Uterus (tissue), 4 donors: ENCODE measurements at places on chromosomes 12 and 14. TPM values are rescaled to one million over a fixed set of nuclear protein-coding genes. Genes with fewer than 3 reads are reported as not detected.
A peak's percentile ranks its signal among the peaks of the same experiment; 100 is the strongest.

The SARNP gene
- total RNA-seq, result 72.4 TPM

The FAM181A gene
- not detected for total RNA-seq

The EAPP gene
- 68.8 TPM for total RNA-seq

The PZP gene
- not detected for total RNA-seq

The LTB4R2 gene
- total RNA-seq, result 1.0 TPM

The METTL1 gene
- total RNA-seq, result 21.5 TPM

The GPR33 gene
- not detected for total RNA-seq

The NFATC4 gene
- 95.6 TPM for total RNA-seq

The HOXC12 gene
- not detected for total RNA-seq

The CLEC9A gene
- total RNA-seq, result 0.90 TPM

- DNase-seq, result no peak
Observed at GRCh38 chr12:96770219-96771102, 136.6 kb upstream of the NEDD1 start.

DNA sequence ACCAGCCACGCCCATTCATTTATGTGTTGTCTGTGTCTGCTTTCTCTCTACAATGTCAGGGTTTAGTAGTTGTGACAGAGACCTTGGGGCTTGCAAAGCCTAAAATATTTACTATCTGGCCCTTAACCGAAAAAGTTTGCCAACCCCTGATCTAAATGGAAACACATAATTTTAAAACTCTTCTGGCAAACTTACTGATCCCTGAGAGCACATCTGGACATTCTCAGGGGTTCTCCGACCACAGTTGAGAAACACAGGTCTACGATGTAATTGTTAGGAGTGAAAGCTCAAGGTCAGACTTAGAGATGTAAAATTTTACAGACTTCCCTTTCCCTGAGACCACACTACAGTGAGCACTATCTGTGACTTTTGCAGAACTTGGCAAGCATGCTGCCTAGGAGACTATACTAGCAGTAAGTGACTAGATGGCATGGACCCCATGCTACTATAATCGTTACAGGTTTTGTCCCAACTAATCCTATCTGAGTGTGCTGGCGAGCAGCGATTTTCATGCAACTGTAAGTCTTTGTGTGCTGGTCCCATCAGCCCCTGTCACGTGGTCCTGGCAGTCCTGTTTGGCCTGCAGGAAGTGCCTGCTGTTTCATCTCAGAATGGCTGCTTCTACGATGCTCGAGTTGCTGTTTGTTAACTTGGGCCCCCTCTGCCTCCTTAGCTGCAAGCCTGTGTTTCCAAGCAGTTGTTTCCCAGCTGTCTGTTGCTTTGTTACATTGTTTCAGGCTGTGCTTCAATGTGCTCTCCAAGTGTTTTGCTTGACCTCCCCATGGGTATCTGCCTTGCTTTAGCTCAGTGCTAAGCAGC lies 21.6 kb downstream of the TMTC2 start:
- peak; percentile 67 for DNase-seq

DNA sequence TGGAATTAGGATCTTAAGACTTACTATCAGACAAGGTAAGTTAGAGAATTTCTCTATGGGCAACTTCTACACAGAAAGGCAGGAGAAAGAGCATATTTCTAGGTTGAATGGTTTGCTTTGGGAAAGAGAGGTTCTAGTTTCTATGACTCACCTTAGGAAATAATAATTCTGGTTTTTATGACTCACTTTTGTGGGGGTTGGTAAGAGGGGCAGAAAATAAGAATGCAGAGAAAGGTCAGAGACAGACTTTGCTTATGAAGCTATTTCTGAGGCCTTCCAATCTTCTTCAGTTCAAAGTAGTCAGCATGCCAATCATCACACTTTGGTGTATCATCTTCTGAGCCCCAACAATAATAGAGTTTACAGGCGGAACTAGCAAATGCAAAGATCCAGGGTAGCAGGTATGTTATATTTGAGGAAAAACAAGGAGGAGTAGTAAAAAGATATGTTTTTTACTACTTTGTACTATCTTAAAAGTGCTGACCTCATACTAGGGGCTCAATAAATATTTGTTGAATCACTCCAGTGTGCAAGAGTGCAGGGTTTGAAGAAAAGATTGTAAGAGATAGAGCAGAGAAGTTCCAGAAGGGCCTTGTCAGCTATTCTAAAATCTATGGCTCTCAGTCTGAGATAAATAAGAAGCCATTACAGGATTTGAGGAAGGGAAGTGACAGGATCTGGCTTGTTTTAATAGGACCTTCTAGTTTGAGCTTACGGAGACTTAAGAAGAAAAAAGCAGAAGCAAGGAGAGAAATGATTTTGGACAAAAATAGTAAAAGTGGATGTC lies 56.7 kb upstream of the LRFN5 start:
- no peak for DNase-seq

GRCh38 chr12:107207931-107208525 lies 114.7 kb upstream of the CRY1 start:
- DNase-seq, result no peak

- DNase-seq, result no peak
Observed at GRCh38 chr12:1603269-1603993, 9.1 kb upstream of the FBXL14 start.

- DNase-seq, result no peak
Observed at GRCh38 chr12:50572287-50572686, 67.5 kb downstream of the DIP2B start.

- no peak for DNase-seq
Observed at GRCh38 chr12:54020591-54021405, 7.4 kb upstream of the HOXC6 start.

DNA sequence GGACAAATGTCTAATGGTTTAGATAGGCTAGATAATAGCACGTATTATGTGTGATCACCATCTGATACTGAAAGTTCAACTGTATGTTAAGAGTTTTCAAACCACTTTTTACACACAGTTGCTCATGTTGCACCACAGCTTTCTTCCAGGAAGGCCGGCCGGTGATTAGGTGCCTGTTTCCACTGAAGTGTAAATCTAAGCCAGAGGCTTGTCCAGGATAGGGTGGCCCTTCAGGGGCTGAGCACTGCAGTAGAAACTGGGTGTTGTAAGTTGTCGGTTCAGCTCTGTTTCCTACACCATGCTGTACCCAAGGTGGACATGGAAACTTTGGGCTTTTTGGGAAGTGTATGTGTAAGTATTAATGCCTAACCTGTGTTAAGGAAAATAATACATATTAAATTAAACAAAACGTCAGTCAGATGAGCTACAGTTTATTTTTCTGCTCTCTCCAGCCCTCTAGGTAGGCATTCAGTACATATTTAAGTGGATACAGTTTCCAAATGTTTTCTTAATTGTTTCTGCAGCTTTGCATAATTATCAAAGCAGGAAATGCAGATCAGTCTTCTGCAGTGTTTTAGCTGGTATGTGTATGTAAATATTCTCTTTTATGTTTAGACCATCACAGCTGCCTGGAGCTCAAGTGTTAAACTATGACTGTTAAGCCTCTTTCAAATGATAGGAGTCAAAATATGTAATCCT lies 30.9 kb downstream of the TDP1 start:
- DNase-seq, result no peak

DNA sequence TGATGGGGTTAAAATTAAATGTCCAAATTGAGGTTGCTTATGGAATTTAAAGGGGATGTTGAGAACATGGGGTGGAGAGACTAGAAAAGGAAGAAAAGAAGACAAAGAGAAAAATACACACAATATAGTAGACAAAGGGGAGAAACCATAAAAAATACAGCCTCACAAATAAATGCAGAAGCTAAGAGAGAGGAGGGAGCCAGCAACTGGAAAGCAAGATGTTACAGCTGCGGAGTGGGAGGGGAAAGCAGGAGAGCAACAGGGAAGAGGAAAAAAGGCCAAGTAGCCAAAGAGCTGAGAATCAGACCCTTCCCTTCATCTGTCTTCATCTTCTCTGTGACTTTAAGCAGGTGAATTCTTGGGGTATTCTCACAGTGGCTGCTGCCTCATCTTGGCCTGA lies 39.7 kb upstream of the SMUG1 start:
- no peak for DNase-seq

GRCh38 chr14:56102941-56103340 lies 15.3 kb upstream of the PELI2 start:
- DNase-seq, result no peak

DNA sequence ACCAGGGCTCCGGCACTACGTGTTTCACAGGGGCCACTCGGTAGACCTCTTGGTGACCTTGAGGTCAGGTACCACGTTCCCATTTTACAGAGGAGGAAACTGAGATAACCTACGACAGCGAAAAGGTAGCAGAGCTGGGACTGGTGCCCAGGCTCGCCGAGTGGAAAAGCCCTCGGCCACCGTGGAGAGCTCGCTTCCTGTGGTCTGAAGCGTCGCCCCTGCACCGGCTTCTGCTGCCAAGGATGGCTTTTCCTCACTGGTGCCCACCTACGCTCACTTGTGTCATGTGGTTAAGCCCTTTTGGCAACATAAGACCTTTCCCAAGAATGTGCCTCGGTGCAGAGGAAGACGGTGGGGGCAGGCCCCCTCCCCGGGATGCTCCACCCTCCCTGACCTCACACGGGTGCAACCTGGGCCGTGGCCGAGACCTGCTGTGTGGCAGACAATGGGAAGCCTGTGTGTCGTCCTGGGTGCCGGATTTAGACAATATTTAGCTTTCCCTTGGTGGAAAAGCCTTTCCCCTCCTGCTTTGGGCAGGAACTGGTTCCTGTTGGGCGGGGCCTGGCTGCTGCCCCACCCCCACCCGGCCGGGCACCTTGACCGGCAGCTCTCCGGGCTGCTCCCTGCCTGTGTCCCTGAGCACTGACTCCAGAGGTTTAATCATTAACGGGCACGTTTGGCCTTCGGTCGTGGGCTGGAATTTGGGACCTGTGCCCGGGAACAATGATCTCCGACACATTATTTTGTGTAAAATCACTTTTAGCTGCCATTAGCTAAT lies 32.4 kb upstream of the PPP1R13B start:
- peak; percentile 41 for DNase-seq

- DNase-seq, result no peak
Observed at GRCh38 chr12:8156845-8157244, at the start of gene ZNF705A. ZNF705A (plus strand) TSS chr12:8157015; CDS start chr12:8172626, 15,611 bp downstream.

GRCh38 chr12:19572920-19573558 lies 133.7 kb downstream of the AEBP2 start:
- DNase-seq, result peak; percentile 24

DNA sequence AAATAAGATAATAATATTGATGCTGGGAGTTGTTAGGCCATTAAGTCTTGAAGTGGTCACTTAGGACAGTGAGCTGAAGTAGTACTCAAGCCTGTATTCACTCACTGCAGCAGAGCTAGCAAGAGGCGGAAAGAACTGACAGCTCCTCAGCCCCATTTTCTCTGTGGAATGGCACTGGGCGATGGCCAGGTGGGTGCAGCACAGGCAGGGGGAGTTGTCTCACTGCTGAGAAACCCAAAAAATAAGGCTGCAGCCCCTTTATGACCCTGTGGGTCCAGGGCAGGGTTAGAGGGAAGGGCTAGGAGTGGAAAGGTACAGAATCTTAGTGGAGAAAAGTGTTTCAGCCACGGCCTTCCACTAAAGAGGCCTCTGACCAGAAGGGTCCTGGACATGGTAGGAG lies 35.5 kb downstream of the PDZRN4 start:
- no peak for DNase-seq

DNA sequence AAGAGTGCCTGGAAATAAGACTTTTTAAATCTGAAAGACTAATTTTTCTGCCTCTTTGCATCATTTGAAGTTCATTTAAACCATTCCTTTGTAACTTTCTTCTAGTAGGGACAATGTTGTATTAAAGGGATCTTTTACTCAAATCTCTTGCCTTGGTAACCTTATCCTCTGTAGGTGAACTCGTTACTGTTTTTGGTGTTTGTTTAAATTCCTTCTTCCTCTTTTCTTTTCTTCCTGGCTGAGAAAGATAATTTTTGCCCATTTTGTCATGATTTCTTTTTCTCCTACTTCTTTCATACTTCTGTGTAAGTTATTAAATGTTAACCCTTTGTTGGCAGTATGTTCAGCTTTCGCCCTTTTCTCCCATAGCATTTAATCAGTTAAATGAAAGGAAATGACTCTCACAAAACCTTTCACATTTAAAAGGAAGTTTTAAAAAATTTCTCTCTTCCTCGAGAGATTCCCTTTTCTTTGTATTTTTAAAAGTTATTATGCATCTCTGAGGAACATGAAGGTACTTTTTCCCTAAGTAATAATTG lies 10.3 kb downstream of the VEZT start:
- no peak for DNase-seq

GRCh38 chr12:113561068-113561780 lies 89.6 kb upstream of the LHX5 start:
- no peak for DNase-seq

GRCh38 chr14:44412858-44413569 lies 94.1 kb downstream of the FSCB start:
- no peak for DNase-seq

- DNase-seq, result no peak
Observed at GRCh38 chr12:2895051-2895451, 4.4 kb downstream of the TULP3 start.

- DNase-seq, result no peak
Observed at GRCh38 chr14:74683406-74683805, 29.5 kb downstream of the AREL1 start.

DNA sequence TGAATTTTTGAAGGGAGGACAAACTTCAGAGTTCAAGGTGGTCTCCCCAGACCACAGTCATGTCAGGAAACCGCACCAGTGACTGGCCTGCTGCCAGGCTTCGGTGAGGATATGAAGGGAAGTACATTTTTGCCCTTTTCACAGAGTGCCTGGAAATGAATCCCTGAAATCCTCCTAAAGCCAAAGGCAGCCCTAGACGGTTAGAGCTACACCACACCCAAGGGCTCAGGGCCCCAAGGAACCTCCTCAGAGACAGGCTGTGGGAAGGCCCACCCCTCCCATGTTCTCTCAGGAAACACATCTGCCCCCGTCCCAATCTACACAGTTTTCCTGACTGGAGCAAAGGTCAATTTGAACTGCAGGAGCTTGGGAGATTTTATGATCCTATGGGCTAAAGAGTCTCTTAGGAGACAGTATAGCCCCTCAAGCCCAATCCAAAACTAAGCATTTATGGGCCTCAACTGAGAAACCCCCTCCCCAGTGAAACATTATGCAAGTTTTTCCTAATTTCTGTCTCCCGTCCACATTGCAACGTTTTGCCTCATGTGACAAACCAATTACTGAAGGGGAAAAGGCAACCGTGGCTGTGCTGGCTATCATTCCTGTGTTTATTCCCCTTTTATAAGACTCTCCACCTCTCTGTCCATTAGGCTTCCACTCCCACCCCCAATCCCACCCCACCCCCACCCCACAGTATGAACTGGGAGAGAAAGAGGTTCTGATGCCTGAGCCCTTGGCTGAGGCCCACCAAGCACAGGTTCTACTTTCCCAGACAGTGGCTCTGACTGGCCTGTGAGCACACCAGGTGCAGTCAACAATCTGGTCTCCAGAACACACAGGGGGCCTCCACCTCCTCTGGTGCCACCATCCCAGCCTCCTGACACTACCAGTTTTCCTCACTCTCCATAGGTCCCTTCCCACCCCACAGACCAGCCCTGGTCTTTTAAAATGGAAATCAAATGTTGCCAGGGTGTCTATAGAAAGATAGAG lies 9.6 kb upstream of the RNASE1 start:
- DNase-seq, result no peak
